Heart right ventricle (tissue), 16 donors: ENCODE measurements at places on chromosomes 12 and 14. TPM values are rescaled to one million over a fixed set of nuclear protein-coding genes. Genes with fewer than 3 reads are reported as not detected.

Gene ZFHX2
- 1.0 TPM for polyA plus RNA-seq

Gene REP15
- polyA plus RNA-seq = 4.1 TPM

Gene FSCB
- not detected for polyA plus RNA-seq

Gene RD3L
- polyA plus RNA-seq = 2.9 TPM

Gene MIPOL1
- 2.2 TPM for polyA plus RNA-seq

DNA sequence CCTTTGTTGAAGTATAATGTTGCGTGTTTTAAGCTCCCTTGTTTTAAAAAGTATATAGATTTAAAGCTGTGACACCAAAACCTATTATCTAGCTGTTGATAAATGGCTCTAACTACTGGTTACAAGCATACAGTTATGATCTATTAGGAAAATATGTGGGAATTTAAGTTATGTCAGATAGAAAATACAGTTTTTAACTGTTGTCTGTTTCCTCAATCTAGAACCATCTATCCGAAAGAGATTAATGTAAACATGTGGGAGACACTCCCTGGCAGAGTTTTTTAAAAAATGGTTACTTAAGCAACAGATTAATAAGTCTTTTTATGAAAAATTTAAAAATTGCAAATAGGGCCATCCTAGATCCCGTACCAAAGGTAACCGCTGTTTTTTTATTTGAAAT is 8.2 kb downstream of the RPL36AL start:
- no peak for DNase-seq

GRCh38 chr14:42011221-42011620 is 404.5 kb downstream of the LRFN5 start:
- DNase-seq = no peak

- DNase-seq = no peak
These were observed 13.3 kb downstream of the CPM start for GRCh38 chr12:68919581-68920239.

DNA sequence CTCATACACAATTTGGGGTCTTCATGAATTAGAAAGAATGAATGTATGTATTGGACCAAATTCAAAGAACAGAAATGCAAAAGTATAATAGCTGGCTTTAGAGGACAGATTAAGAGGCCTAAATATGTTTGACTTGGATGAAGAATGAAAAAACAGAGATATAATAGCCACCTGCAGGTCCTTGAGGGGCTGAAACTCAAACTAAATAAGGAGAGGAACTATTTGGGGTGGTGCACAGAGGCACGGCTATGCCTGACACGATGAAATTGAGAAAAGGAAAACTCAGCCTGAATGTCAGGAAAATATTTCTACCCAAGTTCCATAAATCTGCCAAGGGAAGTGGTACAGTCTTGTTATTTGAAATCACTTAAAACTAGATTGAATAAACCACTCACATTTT is 222.9 kb upstream of the DDHD1 start:
- no peak for DNase-seq

GRCh38 chr12:93177208-93178153 is 200.2 kb upstream of the NUDT4 start:
- DNase-seq = no peak

GRCh38 chr14:29580763-29581162 is 346.9 kb downstream of the PRKD1 start:
- DNase-seq = no peak

- no peak for DNase-seq
These were observed 7.2 kb upstream of the MYL2 start for GRCh38 chr12:110927546-110927945.

- DNase-seq = no peak
These were observed 4.5 kb upstream of the MIA2 start for GRCh38 chr14:39229222-39229543.

GRCh38 chr12:131258398-131258797 is 304.7 kb downstream of the ADGRD1 start:
- DNase-seq = no peak

GRCh38 chr14:97057238-97058073 is 260.3 kb downstream of the VRK1 start:
- no peak for DNase-seq

GRCh38 chr12:80593766-80594165 is 113.7 kb upstream of the MYF6 start:
- DNase-seq = no peak

GRCh38 chr14:21913759-21914158 is 240.1 kb upstream of the OR4E1 start:
- no peak for DNase-seq
